NCI-H2227 treated with DMSO at 0.1 percent for 48 hours (cell line): ENCODE measurements at places on chromosomes 6 and 20.

- DNase-seq: no peak
Measured at GRCh38 chr6:137046871-137047412, 2.2 kb upstream of the IL20RA start.

DNA sequence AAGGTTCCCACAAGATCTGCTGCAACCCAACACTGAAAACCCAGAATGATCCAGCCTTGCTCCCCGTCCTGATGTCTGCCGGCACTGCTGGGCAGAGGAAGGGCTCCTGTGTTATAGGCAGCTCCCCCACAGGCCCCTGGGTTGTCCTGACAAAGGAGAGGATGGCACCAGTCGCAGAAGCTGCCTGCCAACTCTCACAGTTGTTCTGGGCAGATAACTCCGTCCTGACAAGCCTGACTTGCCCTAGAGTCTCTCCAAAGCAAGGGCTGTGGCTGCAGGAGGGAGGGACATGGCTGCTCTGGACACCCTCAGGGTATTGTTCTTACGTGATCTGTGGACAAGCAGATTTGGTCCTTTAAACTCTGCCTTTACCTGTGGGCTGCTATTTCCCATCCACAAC is 243.8 kb downstream of the CDH26 start:
- no peak for DNase-seq

DNA sequence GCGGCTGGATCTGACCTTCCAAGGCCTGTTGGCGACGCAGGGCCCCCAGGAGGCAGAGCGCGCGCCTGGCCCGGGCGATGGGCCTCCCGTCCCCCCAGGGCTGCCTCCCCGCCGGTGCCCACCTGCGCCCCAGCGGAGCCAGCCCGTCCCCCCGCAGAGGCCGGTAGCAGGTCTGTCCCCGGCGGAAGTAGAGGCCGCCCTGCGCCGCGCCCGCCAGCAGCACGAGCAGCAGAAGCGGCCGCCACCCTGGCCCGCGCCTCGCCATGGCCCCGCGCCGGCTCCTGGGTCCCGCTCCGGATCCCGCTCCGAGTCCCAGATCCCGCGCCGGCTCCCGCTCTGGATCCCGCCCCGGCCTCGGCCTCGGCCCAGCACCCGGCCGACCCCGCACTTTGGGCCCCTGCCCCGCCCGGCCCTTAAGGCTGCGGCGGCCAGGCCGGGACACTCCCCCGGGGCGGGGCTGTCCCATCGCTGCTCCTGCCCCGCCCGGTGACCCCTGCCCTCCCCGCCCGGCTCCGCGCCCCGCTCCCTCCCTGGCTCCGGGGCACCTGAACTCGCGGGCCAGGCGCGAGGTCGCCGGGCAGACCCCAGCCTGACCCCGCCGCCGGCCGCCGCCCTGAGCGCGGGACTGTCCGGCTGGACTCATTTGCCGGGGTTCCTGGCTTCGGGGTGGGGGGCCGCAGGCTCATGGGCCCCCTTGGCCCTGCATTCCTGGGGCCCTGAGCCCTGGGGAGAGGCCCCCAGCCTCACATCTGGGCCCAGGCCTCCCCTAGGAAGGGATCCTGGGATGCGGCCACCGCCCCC is at the start of gene CTSZ:
Gene CTSZ (minus strand): TSS at position 391 of the 801 bp plus-strand sequence. CDS start 126 bp downstream, at position 265.
- DNase-seq: no peak

- DNase-seq: no peak
Measured at GRCh38 chr20:24812373-24812772, 136.7 kb upstream of the CST7 start.

DNA sequence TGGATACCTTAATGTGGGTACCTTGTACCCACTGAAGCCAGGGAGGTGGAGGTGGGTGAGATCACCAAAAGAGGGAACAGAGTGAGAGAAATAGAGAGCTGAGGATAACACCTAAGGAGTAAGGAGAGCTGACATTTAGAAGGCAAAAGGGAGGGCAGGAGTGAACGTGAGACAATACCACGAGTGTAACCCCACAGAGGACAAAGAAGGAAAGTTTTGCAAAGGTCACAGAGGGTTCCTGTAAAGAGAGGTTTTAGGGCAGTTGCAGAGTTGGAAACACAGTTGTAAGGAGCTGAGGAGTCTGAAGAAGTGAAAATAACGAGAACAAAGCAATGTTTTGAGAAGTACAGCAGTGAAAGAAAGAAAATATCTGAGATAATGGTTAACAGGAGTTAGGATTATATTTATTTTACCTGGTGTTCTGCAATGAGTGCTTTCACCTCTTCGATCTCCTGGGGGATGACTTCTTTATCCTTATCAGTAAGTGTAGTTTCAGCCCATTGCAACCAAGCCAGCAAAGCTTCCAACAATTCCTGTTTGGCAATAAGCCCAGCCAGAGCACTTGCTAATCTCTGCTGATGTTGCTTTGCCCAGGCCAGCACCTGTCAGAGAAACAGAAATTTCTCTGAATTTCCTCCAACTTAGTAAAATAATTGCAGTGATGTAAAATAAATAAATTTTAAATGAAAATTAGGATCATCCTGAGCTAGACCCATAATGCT is 166.8 kb downstream of the DST start:
- DNase-seq: no peak

DNA sequence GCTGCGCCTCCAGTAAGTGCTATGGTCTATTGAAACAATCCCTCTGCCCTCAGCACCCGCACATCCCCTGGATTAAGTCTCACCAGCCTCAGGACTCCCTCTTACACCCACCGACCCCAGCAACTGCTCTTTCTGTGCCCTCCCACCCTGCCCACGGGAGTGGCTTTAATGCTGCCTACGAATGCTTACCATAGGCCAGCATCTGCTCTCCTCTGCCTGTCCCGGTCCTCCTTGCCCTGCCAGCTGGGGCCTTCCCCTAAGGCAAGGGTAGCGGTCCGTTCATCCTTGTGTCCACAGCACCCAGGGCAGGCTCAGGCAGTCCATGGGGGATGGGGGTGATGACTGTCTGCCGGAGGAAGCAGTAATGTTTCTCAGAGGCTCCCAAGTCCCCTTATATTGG is 4.1 kb downstream of the EBF4 start:
- DNase-seq: no peak

DNA sequence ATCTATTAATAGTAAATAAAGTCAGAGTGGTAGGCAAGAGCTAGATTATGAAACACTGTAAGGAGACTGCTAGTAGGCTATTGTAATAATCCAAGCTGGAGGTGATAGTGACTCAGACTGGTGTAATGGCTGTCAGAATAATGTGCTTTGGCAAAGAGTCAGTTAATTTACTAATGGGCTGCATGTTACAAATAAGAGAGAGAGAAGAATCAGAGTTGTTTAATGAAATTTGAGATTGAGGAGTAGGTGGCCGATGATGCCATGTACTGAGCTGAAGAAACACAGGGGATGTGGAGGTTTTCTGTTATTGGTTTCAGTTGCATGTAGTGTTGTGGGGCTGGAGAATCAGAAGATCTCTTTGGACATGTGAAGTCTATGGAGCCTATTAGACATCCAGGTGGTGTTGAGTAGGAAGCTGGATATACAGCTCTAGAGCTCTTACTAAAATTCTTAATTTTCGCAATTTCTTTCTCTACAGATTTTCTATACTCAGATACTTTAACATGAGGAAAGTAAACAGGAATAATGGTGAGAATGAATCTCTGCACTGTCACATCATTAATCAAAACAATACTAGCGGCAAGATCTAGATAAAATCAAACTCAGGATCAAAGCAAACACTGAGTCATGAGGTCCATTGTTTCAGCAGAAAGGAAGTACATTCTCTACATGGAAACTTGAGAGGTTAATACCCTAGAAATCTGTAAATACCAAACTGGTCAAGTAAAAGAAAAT is 167.7 kb downstream of the SIM1 start:
- no peak for DNase-seq

DNA sequence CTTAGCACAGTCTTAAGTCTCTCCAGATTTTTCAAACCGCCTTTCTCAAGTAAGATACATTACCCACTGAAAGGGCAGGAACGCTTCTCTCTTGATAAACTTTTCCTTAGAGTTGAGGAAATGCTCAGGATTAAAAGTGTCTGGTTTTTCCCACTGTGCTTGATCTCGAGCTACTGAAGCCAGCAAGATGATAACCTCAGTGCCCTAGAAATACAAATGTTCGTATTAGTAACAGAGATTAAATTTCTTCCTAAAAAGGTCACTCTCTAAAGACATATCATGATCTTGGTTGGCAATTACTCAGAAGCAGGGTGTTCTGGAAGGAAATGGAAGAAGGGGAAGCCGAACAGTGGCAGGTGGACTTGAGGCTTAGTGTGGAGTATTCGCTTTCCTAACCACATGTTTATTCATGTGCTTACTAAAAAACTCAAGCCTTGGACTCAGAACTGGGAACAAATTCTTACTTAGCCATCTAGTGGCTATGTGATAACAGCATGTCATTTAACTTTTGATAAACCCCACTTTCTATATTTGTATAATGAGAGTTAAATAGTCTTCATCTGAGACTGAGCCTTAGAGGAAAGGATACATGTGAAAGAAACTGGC is 20.1 kb downstream of the C6orf141 start:
- DNase-seq: no peak

GRCh38 chr6:85942844-85943243 is 300.2 kb upstream of the SYNCRIP start:
- no peak for DNase-seq

- DNase-seq: no peak
Measured at GRCh38 chr6:11044712-11045167, 635 bp upstream of the ELOVL2 start.

- DNase-seq: no peak
Measured at GRCh38 chr6:167474171-167474570, 149.3 kb downstream of the TTLL2 start.

DNA sequence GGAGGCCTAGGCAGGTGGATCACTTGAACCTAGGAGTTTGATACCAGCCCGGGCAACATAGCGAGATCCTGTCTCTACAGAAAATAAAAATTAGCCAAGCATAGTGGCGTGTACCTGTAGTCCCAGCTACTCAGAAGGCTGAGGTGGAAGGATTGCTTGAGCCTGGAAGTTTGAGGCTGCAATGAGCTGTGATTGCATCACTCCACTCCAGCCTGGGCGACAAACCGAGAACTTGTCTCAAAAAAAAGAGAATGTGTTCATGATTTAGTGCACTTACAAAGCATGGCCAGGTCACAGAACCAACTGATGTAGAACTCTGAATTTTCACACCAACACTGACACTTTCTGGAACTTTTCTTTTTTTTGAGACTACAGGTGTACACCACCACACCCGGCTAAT is 182.7 kb downstream of the ZFP64 start:
- DNase-seq: no peak

DNA sequence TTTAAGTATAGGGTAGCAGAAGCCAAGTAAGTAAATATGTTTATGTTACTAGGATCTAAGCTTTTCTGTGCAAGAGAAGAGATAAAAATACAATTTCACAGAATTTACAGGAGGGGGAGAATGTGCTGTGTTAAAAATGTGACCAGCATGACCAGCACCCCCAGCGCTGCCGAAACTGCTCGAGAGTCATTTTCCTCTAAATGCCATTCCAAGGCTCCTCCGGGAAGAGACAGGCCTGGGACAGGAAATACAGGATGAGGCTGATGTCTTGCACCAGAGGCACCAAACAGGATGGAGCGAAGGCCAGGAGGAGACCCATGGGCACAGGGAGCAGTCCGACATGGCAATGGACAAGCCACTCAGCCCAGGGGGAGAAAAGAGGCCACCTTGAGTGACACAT is 21.1 kb downstream of the TAF4 start:
- DNase-seq: no peak
